Activated CD4-positive, alpha-beta T cell treated with anti-CD3 and anti-CD28 coated beads for 24 hours (primary cell): ENCODE measurements at places on chromosomes 6 and 20.

- DNase-seq = no peak
These were observed 22.2 kb upstream of the PHACTR3 start for GRCh38 chr20:59581993-59582679.

DNA sequence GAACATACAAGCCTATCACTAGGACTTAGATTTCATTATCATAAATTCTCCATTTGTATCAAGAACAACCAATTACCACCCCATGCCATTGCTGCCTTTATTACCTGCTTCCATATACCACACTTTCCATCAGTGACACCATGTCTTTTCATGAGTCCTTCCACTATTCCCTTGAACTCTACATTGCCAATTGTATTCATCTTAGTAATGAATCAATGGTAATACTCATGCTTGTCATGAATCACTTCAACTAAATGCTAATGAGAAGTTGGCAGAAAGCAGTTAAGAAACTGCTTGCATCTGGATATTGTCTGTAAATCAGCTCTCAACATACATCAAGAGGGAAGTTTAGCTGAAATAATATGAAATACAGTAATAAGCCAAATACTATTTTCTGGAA lies 61.2 kb upstream of the RNF217 start:
- DNase-seq = no peak

DNA sequence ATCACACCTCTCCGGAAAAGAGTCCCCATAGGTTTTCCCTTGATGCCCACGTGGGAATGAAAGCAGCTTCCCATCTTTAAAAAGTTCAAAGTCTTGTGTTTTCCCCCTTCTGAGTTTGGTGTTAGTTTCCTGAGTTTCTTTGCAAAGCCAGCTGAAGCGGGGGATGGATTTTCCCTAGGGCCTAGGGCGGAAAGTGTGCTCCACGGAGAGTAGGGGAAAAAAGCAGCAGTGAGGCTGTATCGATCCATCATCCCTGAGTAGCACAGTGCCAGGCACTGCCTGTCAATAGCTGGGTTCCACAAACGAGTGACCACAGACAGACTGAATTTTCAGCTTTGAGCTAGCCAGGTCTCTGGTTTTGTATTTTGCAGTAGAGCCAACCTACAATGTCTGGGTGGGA lies 1.3 kb downstream of the DAAM2 start:
- DNase-seq = no peak

- no peak for DNase-seq
These were observed 52.1 kb upstream of the BHLHE23 start for GRCh38 chr20:63058696-63059335.

- DNase-seq = no peak
These were observed 16.9 kb downstream of the FUT9 start for GRCh38 chr6:96032661-96033060.

- no peak for DNase-seq
These were observed 10.5 kb upstream of the C20orf144 start for GRCh38 chr20:33651562-33652048.

GRCh38 chr6:90156861-90157260 lies 139.8 kb downstream of the BACH2 start:
- DNase-seq = no peak

DNA sequence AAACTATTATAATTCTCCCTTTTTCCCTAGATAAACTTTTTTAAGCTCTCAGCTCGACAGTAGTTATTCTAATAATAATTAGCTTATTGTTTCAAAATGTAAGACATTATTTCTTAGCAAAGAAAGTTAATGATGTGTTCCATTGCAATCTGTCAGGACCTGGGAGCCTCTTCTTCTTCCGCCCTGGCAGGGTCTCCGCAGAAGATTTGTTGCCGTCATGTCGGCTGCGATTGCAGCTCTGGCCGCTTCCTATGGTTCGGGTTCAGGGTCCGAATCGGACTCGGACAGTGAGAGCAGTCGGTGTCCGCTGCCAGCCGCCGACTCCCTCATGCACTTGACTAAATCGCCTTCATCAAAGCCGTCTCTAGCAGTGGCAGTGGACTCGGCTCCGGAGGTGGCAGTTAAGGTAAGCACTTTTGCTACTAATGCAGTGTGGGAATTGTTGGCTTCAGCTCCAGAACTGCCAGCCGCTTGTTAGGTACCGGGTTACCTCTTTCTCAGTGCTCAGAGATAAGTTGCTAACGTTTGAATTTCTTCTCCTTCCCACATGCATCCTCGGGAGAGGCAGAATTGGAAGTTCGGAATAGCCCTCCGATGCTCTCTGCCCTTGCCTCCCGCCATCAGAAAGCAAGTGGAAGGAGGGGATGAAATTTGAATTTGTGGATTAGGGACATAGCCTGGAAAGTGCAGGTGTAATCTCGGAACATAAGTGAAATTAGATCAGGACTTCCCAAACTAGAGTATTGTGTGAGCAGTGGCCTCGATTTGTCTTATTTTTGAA lies at the start of gene CDC40:
TSS of gene CDC40 (plus strand) at position 200 of the 781 bp plus-strand sequence. CDS start at position 218, 18 bp downstream.
- peak; percentile 22 for DNase-seq

- DNase-seq = no peak
These were observed 592.7 kb upstream of the BTBD3 start for GRCh38 chr20:11324990-11325389.

GRCh38 chr20:31715766-31716165 lies 6.9 kb downstream of the BCL2L1 start:
- DNase-seq = no peak

DNA sequence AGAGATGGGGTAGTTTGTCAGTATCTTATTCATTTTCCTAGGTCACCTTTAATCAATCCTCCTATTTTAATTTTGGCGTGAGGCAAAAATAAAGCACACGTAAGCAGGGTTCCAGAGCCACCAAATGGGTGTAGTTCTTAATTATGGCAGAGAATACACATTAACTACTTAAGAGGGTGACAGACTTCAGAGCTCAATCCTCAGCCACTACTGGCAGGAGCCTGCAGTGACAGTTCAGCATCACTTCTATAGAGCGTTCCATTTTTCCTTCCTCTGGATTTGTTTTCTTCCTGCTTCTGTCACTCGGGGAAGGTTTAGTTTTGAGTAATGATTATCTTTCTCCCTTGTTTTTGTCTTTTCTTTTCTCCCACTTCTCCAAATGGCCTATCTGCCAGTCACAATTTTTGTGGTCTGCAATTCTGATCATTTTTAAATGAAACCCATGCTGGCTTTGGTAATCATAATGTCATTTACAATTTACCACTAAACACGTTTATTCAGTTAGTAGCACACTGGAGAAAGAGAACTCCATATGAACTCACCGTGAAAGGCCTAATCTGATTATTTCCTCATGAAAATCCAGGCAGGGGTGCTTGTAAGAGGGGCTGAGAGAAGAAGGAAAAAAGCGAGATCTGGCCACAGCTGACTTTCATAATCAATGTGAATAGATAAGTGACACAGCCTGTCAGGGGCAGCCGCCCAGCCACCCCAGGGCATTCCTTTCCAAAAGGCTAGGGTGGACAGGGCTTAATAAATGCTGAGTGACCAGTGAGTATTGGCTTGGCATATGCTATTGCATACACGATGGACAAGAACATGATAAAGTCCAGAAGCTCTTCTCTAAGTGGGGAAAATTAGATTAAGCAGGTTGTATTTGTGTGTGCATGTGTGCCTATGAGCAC lies 412.1 kb downstream of the PKHD1 start:
- DNase-seq = no peak

DNA sequence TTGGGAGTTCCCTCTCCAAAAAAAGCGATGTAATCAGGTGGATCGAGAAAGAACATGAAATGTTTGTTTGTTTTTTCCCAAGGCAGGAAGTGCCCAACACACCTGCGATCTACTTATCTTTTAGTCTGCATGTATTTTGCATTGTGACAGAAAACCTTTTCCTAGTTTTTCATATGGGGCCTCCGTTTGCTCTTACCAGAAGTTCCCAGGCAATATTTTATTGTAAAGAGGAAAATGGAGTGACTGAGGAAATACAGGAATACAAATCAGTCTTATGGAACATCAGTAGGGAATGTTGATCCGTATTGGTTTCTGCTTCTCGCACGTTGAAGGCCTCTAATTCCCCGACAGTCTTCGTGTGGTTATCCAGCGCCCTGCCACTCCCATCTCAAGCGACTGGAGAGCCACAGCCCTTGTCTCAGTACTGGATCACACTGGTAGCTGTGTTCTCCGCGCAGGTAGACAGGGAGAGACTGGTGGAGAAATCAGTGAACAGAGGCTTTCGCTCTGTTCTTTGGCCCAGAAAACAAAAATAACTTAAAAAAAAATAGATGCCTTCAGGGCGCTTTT lies 107.4 kb downstream of the TRIM27 start:
- no peak for DNase-seq

GRCh38 chr6:30678964-30679726 lies 6.3 kb upstream of the DHX16 start:
- DNase-seq = peak; percentile 91

DNA sequence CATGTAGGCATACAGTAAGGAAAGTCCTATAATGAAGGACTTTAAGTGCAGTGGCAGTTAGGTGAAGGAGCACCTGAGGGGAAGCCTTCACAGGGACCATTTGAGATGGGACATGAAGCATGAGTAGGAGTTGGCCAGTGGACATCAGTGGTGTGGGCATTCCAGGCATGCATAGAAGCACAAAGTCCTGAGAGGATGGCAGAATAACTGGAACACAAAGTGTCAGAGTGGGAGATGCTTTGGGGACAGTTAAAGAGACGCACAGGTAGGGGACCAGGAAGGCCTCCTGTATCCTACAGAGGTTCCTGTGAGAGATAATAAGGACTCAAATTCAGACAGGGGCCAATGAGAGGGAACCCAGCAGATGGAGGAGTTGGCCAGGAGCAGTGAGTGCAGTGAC lies 26.4 kb upstream of the EFHC1 start:
- DNase-seq = no peak

GRCh38 chr6:25735261-25735660 lies 19.3 kb upstream of the SLC17A4 start:
- no peak for DNase-seq

GRCh38 chr6:17851720-17852161 lies 135.7 kb downstream of the KIF13A start:
- DNase-seq = no peak

DNA sequence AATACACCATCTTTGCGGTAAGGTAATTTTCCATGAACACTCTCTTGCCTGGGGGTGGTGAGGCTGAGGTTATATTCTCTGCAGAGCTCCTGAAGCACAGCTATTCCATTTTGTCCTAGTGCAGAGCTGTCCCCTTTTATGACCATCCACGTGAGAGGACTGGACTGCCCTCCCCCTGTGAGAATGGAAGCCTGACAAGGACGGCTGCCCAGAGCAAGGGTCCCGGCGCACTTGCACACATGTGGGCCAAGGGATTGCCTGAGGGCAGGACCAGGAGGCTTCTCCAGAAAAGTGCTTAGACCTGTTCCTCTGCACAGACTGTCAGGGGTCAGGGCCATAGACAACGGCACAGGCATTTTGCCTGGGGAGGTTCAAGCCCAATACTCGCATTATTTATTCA lies 48.2 kb downstream of the SLC22A23 start:
- no peak for DNase-seq

- DNase-seq = no peak
These were observed 27.4 kb downstream of the HEBP2 start for GRCh38 chr6:138431256-138432062.

- DNase-seq = no peak
These were observed 39.9 kb upstream of the TTPAL start for GRCh38 chr20:44435630-44436335.

DNA sequence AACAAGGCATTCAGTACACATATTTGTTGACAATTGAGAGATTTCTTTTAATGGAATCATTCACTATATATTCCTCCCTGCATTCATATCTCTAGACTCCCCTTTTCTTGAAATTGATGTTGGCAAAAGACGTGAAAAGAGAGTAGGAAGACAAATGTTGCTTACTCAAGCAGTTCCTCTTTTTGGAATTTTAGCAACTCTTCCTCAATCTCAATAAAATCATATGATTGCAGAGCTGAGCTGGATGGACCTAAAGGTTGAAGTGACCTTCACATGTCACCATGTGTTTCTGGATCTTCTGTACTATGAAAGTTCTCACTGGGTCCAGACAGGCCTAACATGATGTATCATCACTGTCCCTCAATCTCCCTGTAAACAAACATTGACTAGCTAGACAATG lies 18.6 kb downstream of the ADGRF1 start:
- no peak for DNase-seq

GRCh38 chr6:17204533-17204932 lies 76.6 kb upstream of the RBM24 start:
- DNase-seq = no peak

DNA sequence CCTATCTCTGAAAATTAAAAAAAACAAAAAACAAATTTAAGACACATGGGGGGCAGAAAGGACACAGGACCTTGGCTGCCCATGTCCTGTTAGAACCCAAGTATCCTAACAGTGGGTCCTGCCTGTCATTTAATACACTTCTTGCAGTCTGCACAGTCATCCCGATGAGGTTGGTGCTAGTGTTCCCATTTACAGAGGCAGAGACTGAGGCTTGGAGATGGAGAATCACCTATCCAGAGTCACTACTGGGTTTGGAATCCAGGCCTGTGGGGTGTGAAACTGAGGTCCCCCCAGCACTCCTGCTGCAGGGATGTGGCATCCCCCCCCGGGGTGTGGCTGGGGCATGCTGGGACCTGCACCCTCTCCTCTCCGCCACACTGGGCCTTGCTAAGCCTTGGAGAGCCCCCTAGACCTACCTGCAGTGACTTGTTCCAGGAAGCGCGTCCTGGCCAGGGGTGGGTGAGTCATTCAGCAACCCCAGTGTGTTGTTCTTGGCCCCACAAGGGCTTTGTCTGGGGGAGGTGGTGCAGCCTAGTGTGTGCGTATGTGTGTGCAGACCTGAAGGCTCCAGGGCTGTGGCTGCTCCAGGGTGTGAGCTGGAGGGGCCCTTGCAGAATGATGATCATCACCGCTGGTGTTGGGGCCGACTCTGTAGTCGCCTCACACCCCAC lies 49.7 kb downstream of the BCAS4 start:
- DNase-seq = no peak

DNA sequence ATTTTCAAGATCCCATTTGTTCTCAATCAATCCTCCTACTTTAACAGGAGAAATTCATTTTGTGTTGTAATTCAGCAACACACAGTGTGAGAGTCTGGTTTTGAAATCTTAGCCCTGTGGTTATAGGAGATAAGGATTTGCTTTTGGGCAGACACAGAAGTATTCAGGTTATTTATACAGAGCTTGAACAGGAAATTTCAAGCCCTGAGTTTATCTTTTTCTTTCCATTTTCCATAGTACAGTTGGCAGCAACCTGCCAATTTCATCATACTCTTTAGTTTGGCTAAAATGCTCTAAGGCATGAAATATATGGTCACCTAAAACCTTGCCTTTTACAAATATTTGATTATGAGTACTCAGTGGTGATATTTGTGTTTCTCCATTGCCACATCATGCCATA lies 41.4 kb downstream of the PKIB start:
- no peak for DNase-seq

DNA sequence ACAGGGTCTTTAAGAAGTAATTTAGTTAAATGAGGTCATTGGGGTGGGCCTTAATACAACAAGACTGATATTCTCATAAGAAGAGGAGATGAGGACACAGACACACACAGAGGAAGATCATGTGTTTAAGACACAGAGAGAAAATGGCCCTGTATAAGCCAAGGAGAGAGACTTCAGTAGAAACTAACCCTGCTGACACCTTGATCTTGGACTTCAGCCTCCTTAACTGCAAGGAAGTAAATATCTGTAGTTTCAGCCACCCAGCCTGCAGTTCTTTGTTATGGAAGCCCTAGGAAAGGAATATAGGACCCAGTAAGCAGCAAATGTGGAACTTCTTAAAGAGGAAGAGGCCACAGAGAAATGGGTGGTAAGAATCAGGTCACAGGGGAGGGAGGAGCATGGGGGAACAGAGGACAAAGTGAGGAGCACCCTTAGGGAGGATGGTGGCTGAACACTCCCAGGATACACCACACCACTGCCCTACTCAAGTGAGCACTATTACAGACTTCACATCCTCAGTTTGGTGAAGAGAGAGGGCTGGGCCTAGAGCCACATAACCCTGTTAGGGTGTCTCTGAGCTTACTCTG lies 762 bp downstream of the SIRPB1 start:
- no peak for DNase-seq
